ENCODE measurements at places on chromosomes 3 and 15.

DNA sequence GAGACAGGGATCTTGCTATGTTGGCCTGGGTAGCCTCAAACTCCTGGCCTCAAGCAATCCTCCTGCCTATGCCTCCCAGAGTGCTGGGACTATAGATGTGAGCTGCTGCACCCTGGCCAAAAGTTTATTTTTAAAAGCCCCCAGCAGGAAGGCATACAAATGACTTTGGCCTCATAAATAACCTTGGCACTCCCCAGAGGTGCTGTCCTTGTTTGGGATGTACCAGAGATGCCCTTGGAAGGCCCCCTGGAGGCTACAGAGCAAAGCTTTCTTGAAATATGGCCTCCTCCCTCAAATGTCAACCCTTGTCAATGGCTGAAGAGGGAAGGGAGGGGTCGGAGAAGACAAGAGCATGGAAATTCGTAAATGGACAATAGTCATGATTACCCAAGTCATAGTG lies 14.0 kb upstream of the RTP3 start:
- no peak for DNase-seq
- H3K4me1 ChIP-seq: no peaks in the 10 kb centered on the region
- H3K27ac ChIP-seq: no peak overlapping the region
- no peaks in the 10 kb centered on the region for H3K36me3 ChIP-seq

- peaks cover 25% of the 10 kb centered on the region for H3K4me1 ChIP-seq
- no peak overlapping the region for H3K4me3 ChIP-seq
- H3K36me3 ChIP-seq: peaks cover 5% of the 10 kb centered on the region
- no peaks in the 10 kb centered on the region for H3K27me3 ChIP-seq
- DNase-seq: peak; percentile 31
- peak overlapping the region; percentile 40 for H3K27ac ChIP-seq
These were observed 3.5 kb downstream of the DUSP7 start for GRCh38 chr3:52052831-52053306.

DNA sequence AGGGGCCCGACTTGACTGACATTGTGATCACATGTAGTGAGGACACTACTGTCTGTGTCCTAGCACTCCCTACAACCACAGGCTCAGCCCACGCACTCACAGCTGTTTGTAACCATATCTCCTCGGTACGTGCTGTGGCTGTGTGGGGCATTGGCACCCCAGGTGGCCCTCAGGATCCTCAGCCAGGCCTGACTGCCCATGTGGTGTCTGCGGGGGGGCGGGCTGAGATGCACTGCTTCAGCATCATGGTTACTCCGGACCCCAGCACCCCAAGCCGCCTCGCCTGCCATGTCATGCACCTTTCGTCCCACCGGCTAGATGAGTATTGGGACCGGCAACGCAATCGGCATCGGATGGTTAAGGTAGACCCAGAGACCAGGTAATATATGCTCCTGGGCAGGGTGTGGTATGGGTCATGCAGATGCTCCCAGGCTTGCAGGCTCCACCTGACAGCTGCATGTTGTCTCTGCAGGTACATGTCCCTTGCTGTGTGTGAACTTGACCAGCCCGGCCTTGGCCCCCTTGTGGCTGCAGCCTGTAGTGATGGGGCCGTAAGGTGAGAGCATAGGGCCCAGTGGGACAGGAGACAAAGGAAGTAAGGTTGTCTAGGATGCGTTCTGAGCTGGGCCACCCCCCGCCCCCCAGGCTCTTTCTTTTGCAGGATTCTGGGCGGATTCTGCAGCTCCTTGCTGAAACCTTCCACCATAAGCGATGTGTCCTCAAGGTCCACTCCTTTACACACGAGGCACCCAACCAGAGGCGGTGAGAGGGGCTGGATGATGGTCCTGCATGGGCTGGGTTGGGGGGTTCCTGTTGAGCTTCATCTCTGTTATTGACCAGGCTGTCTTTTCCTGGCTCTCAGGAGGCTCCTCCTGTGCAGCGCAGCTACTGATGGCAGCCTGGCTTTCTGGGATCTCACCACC lies 4.4 kb downstream of the DALRD3 start:
- DNase-seq: peak; percentile 69
- H3K4me1 ChIP-seq: peaks cover 12% of the 10 kb centered on the region
- no peaks in the 10 kb centered on the region for H3K27me3 ChIP-seq
- peaks cover 79% of the 10 kb centered on the region for H3K36me3 ChIP-seq
- H3K27ac ChIP-seq: no peak overlapping the region

GRCh38 chr15:45117308-45118130 lies 3.4 kb downstream of the DUOXA2 start:
- no peaks in the 10 kb centered on the region for H3K4me1 ChIP-seq
- peaks cover 49% of the 10 kb centered on the region for H3K27me3 ChIP-seq
- DNase-seq: no peak
- H3K27ac ChIP-seq: no peak overlapping the region

GRCh38 chr3:131349946-131350347 lies 31.6 kb upstream of the NUDT16 start:
- H3K36me3 ChIP-seq: no peaks in the 10 kb centered on the region
- H3K4me1 ChIP-seq: no peaks in the 10 kb centered on the region

DNA sequence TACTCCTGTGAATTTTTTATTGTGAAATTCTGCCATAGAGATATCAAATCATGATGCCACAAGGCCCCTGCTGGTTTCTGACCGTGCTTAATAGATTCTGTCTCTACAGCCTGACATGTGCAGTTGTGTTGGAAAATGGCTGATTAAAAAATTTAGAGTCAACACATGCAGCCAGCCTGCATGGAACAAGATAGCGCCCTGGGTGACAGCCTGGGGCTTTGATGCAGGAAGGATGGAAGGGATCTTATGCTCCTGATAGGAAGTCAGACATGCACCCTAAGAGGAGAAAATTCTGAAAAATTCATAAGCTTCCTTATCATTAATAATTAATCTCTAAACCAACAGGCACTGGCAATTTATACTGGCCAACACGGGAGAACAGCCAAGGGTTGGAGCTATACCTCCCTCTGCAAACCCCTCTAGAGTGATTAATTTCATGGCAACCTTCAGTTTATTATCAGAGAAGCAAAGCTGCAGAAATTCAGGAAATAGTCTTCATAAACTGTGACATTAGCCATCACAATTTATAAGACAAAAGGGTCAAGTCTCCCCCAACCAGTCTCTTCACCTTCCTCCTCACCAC lies 198.4 kb downstream of the CADPS start:
- no peak for DNase-seq
- H3K4me1 ChIP-seq: no peaks in the 10 kb centered on the region

- no peaks in the 10 kb centered on the region for H3K36me3 ChIP-seq
- H3K4me3 ChIP-seq: no peak overlapping the region
- no peak overlapping the region for H3K27ac ChIP-seq
- peaks cover 3% of the 10 kb centered on the region for H3K4me1 ChIP-seq
These were observed 56.8 kb downstream of the FGD5 start for GRCh38 chr3:14875411-14876175.

- no peak overlapping the region for H3K4me3 ChIP-seq
- H3K4me1 ChIP-seq: peaks cover 4% of the 10 kb centered on the region
- no peaks in the 10 kb centered on the region for H3K36me3 ChIP-seq
- H3K27me3 ChIP-seq: no peaks in the 10 kb centered on the region
- no peak overlapping the region for H3K27ac ChIP-seq
- DNase-seq: no peak
These were observed 177.6 kb downstream of the PDZRN3 start for GRCh38 chr3:73447111-73447510.
